ENCODE measurements at places on chromosomes 2 and 18.

GRCh38 chr2:212050871-212051270 is 487.7 kb downstream of the ERBB4 start:
- DNase-seq: no peak

DNA sequence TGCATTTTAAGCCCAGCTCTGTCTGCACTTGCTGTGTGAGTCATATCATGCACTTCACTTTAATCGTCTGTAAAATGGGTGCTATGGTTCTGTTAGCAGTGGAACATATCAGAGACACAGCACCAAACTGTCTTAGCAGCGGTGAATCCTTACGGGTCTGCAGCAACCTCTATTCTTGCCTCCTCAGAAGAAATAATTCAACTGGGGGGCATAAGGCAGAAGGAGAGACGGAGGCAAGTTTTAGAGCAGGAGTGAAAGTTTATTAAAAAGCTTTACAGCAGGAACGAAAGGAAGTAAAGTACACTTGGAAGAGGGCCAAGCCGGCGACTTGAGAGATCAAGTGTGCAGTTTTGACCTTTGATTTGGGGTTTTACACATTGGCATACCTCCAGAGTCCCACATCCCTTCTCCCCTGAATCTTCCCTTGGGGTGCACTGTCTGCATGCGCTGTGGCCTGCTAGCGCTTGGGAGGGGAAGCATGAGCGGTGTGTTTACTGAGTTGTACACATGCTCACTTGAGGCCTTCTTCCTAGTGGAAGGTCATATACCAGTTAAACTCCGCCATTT is 109.8 kb downstream of the DDX1 start:
- no peak for DNase-seq

GRCh38 chr2:54903736-54904554 is 146.3 kb downstream of the RTN4 start:
- peak; percentile 5 for DNase-seq

DNA sequence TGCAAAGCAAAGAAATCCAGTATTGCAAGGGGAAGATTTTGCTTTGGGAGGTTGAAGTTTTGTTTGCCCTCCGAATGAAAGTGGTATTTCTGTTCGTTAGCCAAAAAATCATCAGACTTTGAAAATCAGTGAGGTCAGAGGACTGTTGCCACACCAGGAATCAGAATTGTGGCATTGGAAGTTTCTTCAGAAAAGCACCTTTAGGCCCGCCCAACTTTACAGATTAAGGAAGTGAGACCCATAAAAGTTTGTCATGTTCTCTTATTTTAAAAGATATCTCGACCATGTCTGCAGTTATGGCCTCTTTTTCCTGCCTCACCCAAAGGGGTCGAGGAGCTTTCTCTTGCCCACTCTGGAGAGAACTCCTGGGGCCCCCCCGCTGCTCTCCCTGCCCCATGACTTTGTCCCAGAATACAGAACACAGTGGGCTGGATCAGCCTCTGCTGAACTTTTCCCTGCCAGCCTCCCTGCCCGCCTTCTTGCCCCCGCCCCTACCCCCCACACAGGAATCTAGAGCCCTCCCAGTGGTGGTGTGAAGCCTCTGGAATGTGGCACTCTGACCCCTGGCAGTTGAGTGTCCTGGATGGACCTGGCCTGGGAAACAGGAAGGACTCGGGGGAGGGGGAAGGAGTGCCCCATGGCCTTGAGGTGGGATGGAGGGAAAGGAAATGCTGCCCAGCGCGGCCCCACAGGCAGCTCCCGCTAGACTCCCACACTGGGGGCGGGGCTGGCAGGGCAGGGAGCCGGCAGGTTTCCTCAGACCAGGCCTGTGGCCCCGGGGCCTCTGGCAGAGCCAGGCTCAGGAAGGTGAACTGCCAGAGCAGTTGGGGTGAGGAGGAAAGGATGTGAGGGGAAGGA is 25.3 kb downstream of the CRIM1 start:
- no peak for DNase-seq

DNA sequence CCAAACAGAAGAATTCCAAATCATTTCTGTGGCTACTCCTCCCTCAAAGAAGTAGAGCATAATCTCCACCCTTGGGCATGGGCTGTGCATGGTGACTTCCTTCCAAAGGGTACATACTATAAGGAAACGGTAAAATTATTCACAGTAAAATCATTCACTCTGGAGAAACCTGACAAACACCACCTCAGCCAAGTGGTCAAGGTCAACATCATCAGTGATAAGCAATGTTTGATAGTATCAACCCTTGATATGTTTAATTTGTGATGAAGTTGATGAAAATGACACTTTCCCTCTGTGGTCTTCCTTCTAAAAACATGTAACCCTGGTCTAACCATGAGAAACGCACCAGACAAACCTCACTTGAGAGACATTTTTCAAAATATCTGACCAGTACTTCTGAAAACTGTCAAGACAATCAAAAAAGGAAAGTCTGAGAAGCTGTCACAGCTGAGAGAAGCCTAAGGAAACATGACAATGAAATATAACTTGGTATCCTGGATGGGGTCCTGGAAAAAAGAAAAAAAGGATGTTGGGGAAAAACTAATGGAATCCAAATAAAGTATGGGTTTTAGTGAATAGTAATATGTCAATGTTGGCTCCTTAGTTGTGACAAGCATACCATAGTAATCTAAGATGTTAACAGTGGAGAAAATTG is 9.4 kb upstream of the TXNDC2 start:
- DNase-seq: no peak

DNA sequence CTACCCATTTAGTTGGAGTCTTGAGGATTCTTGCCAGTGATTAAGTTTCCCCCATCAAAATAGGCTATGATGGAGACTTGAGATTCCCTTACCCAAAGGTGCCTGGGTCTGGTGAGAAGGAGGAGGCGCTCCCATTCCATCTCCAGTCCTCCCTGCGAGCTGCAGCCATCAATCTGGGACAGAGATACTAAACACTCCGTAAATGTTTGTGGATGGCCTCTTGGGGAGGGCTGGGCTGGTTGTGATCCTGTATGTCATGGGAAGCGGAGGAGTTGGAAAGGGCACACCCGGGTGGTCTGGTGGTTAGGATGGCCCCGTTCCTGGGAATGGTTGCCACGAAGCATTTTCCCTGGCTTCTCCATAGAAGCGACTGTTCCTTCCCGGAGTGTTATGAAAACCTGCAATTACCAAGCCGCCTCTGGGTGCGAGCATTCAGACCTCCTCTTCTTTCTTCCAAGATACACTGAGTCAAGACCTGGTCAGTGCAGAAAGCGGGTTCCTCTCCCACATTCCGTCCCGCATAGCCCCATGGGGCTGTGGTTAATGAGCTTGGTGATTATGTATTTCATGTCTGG is 196.9 kb downstream of the CTIF start:
- no peak for DNase-seq

- no peak for DNase-seq
These were observed 7.5 kb downstream of the SMCHD1 start for GRCh38 chr18:2662990-2663389.

GRCh38 chr18:44673256-44673880 is 7.3 kb upstream of the SETBP1 start:
- DNase-seq: no peak

GRCh38 chr18:38420611-38421010 is 855.0 kb upstream of the CELF4 start:
- no peak for DNase-seq

DNA sequence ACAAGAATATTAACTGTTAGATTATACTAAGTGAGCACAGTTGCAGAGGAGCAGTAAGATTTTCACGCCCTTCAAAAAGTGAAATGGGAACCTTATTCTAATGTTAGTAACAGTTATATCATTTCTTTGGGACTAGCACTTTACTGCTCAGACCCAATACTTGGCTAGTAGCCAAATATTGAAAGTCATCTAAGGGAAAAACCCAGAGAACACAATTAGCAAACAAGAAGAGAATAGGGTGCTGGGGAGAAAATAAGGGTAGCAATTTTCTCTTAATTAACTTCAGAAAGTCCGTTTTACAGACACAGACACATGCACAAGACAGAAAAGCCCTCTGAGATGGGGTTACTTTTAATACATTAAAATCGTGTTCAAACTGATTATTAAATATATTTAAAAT is 71.8 kb downstream of the ID2 start:
- no peak for DNase-seq

DNA sequence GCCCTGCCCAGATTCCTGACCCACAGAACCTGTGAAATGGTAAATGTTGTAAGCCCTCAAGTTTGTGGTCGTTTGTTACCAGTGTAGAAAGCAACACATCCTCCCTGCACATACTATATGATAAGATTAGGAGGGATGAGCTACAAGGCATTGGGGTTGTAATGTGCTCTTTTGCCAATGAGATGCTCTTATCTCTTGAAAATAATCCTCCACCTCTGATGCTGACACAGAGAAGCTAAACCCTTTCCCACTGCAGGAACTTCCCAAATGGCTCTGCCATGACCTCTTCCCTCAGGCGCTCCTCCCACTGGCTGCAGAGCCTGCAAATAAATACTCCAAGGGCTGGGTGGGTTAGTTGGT is 23.5 kb downstream of the CDC42EP3 start:
- no peak for DNase-seq

DNA sequence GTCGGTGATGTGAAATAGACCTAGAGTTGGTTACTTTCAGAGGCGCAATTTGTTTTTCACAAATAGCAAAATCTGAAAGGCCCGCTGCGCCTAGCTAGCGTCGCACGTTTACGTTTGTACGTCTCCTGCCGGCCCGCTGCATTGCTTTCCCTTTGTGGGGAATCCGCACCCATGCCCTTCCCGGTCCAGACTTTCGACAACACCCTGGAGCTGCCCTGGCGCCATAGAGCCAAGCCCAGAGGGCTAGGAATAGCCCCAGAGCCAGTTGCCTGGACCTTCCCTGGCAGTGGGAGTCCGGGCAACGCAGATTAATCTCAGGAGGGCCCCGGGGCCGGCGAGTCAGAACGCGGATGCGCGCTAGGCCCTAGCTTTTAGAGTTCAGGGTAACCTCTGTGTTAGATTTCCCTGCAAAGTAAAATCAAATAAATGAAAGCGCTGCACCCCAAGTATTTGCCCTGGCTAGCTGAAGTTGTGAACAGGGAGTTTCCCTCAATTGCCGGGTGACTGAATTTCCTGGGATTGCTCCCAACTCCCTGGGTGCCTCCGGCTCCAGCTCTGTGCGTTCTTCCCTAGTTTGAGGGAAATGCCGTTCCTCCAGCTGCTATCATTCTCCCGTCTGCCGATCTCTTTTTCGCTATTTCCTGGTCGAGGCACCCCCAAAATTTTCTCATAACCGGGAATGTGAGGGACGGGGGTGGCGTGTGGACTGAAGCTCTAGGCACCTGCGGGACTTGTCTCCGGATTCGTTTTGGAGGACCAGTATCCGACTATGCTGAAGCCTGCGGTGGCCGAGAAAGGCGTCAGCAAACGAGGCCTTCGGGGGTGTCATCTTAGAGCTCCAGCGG is 1.2 kb upstream of the EN1 start:
- no peak for DNase-seq

- DNase-seq: no peak
These were observed 25.8 kb upstream of the CABYR start for GRCh38 chr18:24112874-24113615.

DNA sequence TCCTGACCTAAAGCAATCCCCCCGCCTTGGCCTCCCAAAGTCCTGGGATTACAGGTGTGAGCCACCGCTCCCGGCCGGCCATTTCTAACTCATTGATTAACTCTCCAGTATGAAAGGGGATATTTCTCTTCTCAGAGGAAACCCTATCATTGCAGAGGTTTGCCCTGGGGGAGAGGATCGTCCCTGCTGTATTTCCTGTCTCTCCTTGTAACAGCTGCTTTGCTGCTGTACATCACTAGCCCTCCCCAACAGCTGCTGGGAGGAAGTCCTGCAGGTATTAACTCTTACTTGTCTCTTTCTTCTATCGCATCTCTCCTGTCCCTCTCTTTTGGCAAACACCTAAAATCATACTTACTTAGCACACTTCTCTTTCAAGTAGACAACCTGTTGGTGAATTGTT is 219.0 kb upstream of the DSEL start:
- no peak for DNase-seq

DNA sequence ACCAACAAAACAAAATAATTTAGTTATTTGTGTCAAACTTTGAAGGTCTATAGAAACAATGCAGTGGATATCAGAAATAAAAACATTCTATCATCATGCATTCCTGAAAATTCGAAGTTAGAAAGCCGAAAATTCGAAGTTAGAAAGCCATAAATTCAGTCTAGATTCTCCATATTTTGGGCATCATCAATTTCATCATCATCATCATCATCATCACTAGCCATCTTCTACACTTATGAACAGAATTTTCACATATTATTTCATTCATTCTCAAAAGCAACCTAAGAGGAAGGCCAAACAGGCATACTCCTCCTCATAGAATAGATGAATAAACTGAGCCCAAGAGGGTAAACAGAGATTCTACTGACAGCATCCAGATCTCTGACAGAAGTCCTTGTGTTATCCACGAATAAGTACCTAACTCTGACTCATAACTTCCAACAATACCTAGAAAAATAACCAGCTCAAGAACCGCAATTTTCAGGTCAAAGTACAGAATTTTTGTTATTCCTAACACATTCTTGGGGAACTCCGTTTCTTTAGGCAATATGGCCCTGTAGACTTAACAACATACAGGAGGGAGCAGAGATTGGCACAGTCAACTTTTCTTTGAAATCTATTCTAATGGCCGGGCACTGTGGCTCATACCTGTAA is 84.7 kb downstream of the TCF4 start:
- DNase-seq: no peak

GRCh38 chr2:162293122-162293786 is 25.2 kb downstream of the IFIH1 start:
- no peak for DNase-seq

- no peak for DNase-seq
These were observed 56.7 kb downstream of the OSR1 start for GRCh38 chr2:19301706-19302105.

GRCh38 chr18:35311496-35311895 is 21.5 kb upstream of the ZSCAN30 start:
- no peak for DNase-seq

- DNase-seq: no peak
These were observed 1.3 kb downstream of the ATP5F1A start for GRCh38 chr18:46096651-46097300.

GRCh38 chr2:60408207-60408606 is 145.2 kb downstream of the BCL11A start:
- no peak for DNase-seq

- DNase-seq: no peak
These were observed 357.6 kb downstream of the MTX2 start for GRCh38 chr2:176626796-176627195.

GRCh38 chr2:23312996-23313606 is 71.9 kb upstream of the KLHL29 start:
- no peak for DNase-seq

DNA sequence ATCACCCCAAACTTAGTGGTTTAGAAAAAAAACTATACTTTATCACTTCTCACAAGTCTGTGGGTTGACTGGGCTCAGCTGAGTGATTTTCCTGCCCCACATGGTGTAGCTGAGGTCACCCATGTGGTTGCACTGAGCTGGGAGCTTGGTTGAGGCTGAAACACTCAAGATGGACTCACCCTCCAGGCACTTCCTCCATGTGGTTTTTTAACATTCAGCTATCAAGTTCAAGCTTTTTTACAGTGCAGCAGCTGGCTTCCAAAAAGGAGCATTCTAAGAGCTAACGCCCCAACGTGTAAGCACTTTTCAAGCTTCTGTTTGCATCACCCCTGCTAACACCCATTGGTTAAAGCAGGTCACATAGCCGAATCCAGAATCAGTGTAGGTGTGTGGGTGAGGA is 105.9 kb upstream of the CREB1 start:
- DNase-seq: no peak
